Stimulated activated naive CD4-positive, alpha-beta T cell treated with Interleukin-2 at 50 U/mL for 16 hours (primary cell): ENCODE measurements at places on chromosomes 12 and 14.
A peak's percentile ranks its signal among the peaks of the same experiment; 100 is the strongest.

DNA sequence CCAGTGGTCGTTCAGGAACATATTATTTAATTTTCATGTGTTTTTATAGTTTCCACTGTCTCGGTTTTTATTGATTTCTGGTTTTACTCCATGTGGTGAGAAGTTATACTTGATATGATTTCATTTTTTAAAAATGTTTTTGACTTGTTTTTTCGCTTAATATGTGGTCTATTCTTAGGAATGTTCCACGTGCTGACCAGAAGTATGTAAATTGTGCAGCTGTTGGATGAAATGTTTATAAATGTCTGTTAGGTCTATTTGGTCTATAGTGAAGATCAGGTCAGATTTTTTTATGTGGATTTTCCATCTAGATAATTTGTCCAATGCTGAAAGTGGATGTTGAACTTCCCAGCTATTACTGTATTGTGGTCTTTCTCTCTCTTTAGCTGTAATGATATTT is 433.8 kb upstream of the MIS18BP1 start:
- no peak for DNase-seq

DNA sequence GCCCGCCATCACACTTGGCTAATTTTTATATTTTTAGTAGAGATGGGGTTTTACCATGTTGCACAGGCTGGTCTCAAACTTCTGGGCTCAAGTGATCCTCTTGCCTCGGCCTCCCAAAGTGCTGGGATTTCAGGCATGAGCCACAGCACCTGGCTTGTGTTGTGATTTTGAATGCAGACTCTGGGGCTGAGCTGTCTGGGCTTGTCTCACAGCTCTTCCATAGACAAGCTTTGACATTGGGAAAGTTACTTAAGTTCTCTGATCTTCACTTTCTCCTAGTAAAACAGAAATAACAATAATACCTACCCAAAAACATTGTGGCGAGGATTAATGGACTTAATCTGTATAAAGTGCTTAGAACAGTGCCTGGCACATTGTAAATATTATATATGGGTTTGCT is 36.0 kb downstream of the TMBIM6 start:
- no peak for DNase-seq

DNA sequence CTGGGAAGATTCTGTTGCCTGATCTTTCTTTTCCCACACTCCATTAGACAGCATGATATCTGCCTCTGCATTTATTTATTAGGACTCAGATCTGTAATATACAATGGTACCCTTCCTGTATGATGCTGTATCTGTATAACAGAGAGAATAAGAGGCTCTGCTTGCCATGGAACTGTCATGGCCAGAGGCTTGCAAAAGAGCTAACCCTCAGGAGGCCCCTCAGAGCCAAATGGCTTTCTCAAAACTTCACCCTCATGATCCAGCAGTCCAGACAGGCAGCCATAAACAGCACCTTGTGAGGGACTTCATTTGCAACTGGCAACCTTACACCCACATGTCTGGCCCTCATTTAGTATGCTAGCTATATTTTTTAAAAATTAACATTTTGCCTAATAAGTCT is 57.6 kb downstream of the TMEM30B start:
- DNase-seq = no peak

DNA sequence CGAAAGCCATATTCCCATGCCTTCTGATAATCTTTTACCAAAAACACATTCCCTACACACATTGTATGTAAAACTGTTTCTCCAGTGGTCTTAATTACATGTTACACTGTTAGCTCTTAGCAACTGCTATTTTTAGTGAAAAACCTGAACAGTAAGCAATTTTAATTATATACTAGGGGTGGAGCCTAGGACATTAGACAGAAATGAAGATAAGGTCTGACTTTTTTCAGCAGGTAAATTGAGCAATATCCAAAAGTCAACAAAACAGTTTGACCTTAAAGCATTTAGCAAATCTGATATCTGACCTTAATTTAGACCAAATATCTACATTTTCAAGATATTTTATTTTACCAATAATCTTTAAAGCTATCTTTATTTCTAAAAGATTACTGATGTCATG is 60.2 kb downstream of the PDE6H start:
- DNase-seq = no peak

GRCh38 chr14:76154539-76155126 is 2.9 kb downstream of the GPATCH2L start:
- no peak for DNase-seq

DNA sequence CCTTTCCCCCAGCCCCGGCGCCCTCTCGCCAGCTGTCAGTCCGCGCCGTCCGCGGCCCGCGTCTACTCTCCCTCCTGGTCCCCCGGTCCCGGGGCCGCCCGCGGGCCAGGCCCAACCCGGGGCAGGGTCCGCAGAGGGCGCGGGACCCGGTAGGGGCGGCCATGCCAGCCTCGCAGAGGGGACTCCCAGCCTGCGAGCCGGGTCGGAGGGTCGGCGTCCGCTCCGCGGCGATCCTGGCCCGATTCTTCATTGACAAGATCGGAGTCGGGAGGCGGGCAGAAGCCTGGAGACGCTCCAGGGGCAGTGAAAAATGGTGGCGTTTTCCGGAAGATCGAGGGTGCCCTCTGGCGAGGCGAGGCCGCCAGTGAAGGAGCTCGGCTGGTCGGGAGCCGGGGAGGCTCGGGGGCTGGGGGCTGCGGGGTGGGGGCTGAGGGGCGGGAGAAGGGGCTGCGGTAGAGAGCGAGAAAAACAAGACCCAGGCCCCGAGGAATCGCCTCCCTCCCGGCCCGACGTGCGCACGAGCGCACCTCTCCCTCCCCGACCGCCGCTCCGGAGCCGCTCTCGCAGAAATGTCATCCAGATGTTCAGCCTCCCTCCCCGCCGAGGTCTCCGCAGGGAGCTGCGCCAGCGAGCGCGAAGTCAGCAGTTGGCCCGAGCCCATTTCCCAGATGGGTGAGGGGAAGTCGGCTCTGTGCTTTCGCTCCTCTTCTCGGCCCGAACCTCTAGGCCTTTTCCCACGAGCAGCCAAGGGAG is 647 bp upstream of the TGFB3 start:
- peak; percentile 71 for DNase-seq

DNA sequence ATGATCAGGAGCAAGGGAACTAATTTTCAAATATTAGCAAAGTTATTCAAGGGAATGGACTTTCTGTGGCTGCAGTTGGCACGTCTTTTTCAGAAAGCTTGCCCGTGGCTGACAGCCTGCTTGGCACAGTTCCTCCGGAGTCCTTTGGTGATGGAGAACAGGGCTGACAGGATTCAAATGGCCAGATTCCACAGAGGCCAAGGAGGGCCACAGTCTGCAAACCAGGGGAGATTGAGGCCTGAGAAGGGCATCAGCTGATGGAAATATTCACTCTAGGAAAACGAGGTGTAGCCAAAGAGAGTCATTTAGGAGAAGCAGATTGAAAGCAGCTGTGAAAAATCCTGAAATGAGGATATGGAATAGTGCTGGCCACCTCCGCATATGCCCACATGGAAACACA is 178.3 kb downstream of the EMP1 start:
- no peak for DNase-seq
